GM13977 (cell line): ENCODE measurements at places on chromosomes 2 and 18.

DNA sequence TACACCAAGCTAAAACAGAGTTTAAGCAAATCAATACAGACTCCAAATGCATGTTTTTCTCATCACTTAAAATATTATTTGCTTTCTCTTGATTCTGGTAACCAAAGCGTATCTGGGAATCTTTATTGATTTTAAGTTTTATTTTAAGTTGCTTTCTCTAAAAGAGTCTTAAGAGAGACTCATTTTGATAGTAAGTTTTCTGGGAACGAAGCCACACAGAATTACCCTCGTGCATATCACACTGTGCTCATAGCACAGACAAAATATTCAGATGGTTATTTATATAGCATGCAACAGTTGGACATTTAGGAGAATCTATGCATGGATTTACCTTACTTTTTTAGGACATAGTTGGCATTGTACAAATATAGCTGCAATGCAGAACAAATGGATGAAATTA is 597.5 kb upstream of the NRXN1 start:
- no peak for DNase-seq

GRCh38 chr2:50263728-50264127 is 768.2 kb downstream of the NRXN1 start:
- DNase-seq = no peak

DNA sequence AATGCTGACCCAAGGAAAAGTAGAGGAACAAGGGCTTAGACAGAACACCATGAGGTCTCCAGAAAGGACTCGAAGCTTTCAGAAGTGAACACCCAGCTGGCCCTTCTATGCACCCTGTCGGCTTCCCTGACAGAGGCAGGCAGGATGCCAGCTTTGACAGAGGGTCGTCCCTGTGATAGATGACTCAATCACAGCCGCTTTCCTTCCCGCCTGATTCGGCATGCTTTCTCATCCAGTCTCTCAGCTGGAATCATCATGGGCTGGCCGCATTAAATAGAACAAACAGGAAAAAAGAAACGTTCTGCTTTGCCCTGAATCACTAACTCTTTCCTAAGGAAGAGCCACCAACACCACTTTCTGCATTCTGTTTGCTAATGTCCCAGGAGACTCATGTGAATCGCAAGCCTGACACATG is 140.3 kb upstream of the RAB12 start:
- no peak for DNase-seq

DNA sequence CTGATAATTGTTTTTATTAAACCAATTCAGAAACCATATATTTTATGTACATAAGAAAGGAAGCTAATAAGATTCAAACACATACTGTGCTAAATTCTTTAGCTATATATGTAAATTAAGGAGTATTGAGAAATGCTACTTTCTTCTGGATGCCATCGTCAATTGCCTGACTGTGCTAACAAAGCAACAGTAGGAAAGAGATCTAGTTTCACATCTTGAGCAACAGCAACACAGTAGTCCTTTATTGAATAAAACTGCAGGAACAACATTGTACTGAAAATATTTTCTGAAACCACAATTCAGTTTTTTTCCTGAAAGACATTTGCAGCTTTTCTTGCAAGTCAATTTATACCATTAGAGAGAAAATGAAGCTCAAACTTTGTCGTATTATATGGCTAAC is 1404.9 kb upstream of the SLC39A10 start:
- no peak for DNase-seq

- no peak for DNase-seq
Observed at GRCh38 chr2:216308576-216308975, 63.7 kb downstream of the MARCHF4 start.

- no peak for DNase-seq
Observed at GRCh38 chr2:48713647-48714046, 41.9 kb downstream of the LHCGR start.

DNA sequence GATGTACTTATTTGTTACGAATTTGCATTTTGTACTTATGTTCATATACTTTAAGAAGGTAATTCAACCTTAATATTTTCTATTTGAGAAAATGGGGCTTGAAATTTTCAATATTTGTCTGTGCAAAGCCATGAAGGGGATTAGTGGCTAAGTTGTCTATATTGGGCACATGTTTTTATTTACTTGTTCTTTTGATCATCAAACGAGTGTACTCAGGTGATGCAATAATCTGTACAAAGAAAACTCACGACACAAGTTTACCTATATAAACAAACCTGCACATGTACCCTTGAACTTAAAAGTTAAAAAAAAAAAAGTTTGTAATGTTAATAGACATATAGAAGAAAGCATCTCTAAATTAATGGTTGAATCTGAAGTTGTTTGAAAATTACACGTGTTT is 658.9 kb upstream of the SYT4 start:
- DNase-seq = no peak

DNA sequence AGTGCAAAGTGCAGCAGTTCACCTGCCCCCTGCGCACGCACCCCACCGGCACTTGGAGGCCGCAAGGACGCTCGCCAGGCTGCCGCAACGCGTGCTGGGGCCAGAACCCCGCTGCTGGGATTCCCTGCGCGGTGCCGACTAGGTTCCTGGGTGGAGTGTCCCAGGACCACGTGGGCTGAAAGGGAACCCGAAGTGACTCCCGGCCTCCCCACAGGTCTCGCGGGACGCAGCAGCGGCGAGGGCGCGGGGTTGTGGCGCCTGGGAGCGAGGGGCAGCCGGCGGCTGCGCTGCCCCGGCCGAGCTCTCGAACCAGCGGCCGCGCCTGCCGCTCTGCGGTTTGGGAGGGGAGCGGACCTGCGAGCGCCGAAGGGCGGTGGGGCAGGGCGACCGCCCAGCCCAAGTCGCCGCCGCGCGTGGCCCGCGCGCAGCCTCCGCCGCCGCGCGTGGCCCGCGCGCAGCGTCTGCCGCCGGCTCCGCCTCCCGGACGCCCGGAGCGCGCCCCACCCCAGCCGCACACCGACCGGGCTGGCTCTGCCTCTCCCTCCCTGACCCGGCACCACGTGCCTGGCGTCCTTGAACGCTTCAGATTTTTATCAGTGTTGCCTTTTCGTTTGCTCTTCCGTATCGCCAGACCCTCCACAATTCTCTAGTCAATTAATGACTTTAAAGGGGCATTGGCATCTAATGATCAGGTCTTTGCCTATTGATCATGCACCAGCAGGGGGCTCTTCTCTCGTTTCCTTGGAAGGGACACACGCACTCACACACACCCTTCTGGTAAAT is at the start of gene FTCDNL1:
FTCDNL1 (minus strand) TSS at position 475 of the 783 bp plus-strand sequence. CDS start 2,230 bp downstream, outside the sequence.
- peak; percentile 79 for DNase-seq

DNA sequence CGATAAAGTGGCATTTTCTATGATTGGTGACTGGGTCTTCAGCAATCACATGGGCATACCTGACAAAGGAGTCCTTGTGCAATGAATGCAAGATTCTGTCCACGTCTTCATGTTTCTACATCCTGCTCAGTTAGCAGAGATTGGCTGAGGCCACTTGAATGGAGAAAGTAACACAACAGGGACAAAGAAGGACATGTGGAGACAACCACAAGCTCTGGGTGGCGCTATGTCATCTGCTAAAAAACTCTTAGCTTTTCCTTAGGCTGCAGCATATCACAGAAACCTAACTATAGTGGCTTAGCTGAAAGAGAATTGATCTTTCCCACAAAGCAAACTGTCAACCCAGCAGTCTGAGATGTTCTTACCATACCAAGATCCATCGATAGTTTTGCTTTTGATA is 1109.7 kb downstream of the SOCS6 start:
- no peak for DNase-seq

DNA sequence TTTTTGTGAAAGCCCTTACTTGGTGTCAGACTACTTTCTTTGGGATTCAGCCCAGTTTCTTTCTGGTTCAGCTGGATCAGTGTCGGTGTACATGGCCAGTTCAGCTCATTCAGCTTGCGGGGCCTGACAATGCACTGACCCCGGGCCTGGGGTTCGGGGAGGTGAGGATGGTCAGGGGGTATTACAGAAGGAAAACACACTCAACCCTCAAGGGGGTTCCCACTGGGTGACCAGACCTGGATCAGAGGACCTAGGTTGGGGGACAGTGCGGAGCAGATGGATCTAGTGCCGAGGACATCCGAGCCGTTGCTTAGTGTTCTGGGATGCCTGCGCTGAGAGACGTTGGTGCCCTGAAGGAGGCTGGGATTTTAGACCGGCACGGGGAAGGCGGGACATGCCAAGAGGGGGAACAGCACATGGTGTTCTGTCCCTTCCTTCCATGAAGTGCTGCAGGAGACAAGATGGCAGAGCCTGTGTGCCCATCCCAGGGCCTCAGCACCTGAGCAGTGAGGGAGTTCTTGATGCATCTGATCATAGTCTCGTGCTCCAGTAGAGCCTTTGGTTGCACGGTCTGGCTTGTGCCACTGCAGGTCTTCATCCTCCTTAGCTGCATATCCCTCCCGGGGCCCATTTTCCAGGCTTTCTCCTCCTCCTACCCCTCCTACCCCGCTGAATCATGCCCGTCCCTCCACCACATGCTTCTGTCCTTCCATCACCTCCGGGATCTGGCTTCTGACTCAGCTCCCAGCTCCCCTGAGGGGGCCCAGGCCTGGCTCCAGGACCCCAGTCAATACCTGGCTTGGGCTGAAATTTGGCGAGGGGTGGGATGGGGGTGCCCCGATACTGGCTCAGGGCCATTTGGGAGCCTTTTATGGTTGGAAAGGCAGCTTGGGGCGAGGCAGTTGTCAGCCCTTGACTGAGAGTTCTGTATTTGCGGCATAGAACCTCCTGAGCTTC is 18.0 kb downstream of the SPEG start:
- no peak for DNase-seq

GRCh38 chr2:37934591-37935513 is 9.8 kb downstream of the RMDN2 start:
- peak; percentile 79 for DNase-seq

- no peak for DNase-seq
Observed at GRCh38 chr2:65731476-65731875, 299.1 kb upstream of the SPRED2 start.

DNA sequence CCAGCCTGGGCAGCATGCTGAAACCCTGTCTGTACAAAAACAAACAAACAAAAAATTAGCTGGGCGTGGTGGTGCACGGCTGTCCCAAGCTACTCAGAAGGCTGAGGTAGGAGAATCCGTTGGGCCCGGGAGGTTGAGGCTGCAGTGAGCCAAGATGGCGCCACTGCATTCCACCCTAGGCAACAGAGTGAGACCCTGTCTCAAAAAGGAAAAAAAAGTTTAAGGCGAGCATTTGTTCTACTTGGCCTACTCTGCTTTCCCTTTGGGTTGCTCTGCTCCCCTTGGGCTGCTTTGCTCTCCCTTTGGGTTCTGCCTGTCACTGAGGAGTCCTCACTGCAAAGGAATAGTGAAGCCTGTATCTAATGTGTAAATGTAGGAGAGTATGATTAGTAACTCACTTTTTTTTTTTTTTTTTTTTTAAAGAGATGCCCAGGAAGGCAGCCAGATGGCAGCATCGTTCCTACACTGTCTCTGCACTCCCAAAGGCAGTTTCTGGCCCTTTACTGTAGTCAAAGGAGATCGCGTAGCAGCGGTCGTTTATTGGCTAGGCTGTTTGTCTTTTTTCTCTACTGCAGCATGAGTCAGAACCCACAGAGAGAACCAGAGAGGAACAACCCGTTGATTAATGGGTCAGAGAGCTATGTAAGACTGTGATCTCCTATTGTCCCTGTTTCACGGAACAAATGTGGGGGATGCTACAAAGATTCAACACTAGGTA is 118.3 kb upstream of the CWC22 start:
- peak; percentile 28 for DNase-seq

- no peak for DNase-seq
Observed at GRCh38 chr2:216551234-216552068, 52.8 kb downstream of the RPL37A start.

GRCh38 chr18:63224630-63225029 is 94.9 kb downstream of the BCL2 start:
- no peak for DNase-seq

DNA sequence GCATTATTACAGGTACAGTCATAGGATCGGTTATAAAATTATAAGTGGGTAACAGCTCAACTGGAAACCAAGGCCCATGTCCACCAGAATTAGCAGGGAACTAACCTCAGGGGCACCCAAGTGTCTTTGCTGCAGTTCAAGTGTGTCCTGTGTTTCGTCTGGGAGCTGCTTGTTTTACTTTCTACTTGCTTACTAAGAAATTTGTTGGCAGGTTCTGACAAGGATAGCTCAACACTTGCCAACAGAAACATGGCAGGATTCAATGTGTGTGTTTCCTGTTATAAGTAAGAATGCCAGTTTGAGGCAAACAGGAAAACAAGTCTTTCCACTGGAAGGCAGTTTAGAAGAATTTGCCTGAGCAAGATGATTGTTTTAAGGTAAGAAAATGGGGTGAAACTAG is 104.5 kb downstream of the EPHA4 start:
- no peak for DNase-seq

DNA sequence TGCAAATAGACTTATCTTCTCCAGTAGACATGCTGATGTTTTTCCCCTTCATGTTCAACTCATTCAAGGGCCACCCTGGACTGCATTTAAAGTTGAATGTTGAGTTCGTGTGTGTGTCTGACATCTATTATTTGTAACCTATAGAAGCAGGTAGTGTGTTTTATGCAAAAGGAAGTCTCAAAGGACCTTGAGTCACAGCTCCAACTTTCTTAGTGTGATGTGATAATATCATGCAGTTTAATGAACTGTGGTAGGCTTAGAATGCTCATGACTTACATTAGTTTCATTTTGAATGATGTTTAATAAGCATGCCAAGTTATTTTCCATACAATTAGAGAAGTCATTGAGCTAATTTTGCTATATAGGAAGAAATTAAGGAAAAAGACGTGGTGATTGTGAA is 67.9 kb downstream of the CERS6 start:
- DNase-seq = no peak

DNA sequence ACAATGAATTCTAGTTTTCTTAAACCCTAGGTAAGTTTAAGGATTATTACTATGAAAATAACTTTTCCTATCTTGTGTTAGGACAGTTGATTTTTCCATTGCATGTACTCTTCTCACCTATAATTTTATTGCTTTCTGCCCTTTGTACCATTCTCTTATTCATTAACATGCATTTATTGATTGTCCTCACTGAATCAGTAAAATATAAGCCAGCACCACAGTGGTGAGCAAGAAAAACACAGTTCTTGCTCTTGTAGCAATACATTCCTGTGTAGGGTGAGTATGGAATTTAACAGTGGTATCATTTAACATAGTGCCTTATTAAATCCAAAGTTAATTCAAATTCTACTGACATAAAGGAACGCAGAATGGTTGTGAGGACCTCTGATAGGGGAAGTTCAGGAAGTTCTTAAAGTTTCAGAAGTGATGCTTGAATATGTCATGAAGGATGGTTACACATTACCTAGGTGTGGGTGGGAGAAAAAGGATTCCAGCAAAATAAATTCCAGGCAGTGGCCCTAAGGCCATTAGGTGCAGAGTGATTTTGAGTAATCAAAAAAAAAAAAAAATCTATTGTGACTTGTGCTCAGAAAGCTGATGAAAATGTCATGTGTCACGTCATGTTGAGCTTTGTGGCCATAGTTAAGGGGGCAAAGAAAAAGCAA is 104.7 kb upstream of the DSEL start:
- DNase-seq = no peak

DNA sequence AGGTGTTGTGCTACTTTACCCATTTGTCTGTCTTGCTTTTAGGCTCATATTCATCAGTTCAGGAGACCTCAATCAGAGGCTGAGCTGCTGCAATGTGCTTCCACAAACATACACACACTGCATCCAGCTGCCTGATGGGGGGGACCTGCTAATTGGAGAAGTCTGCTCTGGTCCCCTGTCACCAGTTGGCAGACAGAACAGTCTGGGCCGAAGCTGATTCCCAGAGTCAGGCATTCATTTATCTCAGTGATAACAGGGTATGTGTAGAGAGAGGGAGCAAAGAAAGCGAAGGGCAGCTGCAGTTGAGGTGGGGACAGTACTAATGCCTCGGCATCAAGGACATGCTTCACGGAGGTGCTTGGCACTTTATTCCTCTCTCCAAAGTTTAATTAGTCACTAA is 584.3 kb upstream of the PIK3C3 start:
- DNase-seq = no peak

GRCh38 chr2:88692187-88692586 is 714 bp downstream of the RPIA start:
- DNase-seq = peak; percentile 43
